ENCODE measurements at places on chromosomes 4 and X.

DNA sequence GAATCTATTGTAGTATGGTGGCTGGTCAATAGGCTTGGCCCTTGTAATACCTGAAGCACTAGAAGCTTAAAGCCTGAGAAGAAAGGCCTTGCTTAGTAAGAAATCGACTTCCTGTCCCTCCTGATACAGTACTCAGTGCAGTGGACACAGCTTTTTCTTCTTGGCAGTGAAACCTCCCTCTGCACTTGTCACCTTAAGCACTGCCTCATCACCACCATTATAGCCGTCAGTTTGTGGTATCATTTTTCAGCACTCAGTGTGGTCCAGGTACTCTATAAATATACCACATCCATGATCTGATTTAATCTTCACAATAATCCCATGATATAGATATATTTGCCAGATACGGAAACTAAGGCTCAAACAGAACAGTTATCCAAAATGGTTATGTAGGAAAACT lies 75.2 kb downstream of the PALLD start:
- DNase-seq: no peak

DNA sequence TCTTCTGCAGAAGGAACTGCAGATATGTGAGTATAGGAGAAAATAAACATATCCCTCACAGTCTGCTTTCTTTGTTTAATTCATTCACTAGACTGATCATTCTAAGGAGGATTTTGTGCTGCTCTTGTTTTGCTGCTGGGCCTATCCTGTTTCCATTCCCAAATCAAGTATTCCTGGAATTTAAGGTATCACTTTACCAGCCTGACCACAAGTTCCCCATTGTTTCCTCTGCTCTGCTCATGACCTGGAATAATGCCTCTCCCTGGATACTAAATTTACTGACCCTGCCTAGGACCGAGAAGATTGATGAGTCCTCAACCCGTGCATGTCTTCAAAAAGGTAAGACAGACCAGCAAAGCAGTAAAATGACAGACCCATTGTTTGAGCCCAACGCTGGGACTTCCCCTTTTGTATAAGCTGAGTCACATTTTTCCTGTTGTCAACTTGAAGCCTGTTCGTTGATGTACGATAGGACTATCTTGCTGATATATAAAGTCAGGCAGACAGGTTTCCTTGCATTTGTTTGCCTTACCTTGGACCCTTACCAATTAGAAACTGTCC lies 85.5 kb upstream of the TET2 start:
- no peak for DNase-seq

DNA sequence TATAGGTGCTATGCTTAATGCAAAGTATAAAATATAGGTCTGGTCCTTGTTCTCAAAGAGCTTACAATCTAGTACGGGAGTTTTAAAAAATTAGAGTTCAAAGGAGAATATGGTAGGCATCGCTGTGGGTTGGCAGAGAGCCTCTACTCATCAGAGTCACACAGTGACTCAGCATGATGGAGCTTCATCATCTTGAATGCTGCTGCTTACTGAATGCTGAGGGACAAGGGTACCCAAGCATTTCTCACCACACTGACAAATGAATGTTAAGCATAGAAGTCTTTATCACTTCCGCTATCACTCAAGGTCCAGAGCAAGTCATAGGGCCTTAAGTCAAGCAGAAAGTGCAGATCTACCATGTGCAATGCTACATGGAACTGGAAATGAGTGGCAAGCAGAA lies 268.6 kb upstream of the IGFBP7 start:
- DNase-seq: no peak

DNA sequence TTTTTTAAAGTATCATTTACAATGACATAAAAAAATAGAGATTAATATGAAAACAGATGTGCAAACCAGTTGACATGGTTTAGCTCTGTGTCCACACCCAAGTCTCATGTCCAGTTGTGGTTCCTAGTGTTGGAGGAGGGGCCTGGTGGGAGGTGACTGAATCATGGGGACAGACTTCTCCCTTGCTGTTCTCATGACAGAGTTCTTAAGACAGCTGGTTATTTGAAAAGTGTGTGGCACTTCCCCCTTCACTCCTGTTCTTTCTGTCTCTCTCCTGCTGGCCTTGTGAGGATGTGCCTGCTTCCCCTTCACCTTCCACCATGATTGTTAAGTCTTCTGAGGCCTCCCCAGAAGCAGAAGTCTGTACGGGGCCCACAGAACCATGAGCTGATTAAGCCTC lies 23.8 kb downstream of the CNOT6L start:
- no peak for DNase-seq

GRCh38 chrX:128927363-128927762 lies 595.9 kb downstream of the SMARCA1 start:
- no peak for DNase-seq

DNA sequence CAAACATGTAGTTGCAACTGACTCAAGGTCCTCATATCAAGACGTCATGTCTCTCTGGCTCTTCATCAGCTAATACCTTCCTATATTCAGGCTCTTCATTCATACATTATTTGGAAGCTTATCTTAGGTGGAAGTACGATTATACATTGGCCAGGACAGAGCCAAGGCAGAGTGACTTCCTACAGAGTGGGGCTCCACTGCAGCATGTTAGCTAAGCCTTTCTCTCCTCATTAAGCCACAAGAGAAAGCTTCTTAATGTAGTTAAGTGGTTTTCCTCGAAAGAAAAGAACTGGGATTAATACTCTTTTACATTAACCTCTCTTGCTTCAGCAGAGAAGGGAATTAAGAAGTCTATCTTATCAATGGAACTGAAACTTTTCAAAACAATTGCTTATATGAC lies 15.0 kb downstream of the C4orf33 start:
- DNase-seq: no peak

GRCh38 chr4:70706516-70706915 lies 15.2 kb upstream of the RUFY3 start:
- no peak for DNase-seq

DNA sequence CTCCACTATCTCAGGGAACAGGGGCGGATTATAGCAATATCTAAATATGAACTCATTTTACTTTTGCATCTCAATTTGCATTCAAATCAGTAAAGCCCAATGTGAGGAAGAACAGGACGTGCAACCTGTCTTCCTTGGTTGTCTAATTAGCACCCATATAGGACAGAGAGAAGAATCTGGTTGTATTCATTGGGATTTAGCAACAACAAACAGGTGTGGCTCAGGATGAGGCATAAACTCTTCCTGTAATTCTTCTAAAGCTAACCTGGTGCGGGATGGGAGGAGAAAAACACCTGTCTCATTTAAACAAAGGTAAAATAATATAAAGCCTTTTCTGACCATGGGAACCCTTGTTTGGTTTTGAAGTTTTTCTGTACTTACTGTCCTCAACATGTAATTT lies 22.2 kb downstream of the TMPRSS11A start:
- no peak for DNase-seq

- DNase-seq: no peak
These were observed 45.5 kb upstream of the PRDX4 start for GRCh38 chrX:23621621-23622265.

- no peak for DNase-seq
These were observed 42.7 kb downstream of the TMEM150C start for GRCh38 chr4:82519072-82519471.

- no peak for DNase-seq
These were observed 2201.2 kb downstream of the ARAP2 start for GRCh38 chr4:34043131-34043530.

DNA sequence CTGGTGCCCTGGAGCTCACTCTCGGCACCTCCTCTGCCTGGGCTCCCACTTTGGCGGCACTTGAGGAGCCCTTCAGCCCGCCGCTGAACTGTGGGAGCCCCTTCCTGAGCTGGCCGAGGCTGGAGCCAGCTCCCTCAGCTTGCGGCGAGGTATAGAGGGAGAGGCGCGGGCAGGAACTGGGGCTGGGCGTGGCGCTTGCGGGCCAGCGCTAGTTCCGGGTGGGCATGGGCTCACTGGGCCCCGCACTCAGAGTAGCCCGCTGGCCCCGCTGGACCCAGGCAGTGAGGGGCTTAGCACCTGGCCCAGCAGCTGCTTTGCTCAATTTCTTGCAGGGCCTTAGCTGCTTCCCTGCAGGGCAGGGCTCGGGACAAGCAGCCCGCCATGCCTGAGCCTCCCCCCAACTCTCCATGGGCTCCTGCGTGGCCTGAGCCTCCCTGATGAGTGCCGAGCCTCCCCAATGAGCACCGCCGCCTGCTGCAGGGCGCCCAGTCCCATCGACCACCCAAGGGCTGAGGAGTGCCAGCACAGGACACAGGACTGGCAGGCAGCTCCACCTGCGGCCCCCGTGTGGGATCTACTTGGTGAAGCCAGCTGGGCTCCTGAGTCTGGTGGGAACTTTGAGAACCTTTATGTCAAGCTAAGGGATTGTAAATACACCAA lies 26.7 kb upstream of the FAM90A26 start:
- no peak for DNase-seq

Measured in NCI-H1417 treated with DMSO at 0.1 percent for 48 hours (cell line).